ENCODE measurements at places on chromosomes 11 and 22. TPM values are rescaled to one million over a fixed set of nuclear protein-coding genes. Genes with fewer than 3 reads are reported as not detected.

DNA sequence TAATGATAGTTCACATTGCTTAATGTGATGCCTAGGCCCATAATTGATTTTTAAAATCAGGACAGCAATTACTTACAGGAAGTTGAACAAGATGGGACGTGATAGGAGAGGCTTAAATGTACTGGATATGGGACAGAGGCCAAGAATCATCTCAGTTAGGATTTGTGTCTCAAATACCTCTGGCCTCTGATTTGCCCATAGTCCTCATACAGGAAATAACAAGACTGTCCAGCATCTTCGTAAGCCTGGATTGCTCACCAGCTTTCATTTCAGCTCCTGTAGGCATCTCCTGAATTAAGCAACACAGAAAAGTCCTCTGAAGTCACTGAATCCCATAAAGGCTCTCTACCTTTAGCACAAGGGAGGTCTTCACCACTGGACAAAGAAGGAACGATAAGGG is at the start of gene MRGPRX3:
MRGPRX3 (plus strand) TSS at position 231 of the 400 bp plus-strand sequence. CDS start 4,632 bp downstream, outside the sequence.
- no peaks in the 10 kb centered on the region for H3K36me3 ChIP-seq
- no peaks in the 10 kb centered on the region for H3K4me1 ChIP-seq
- no peak within 1 kb of the TSS for H3K4me3 ChIP-seq
- H3K27ac ChIP-seq = no peak within 1 kb of the TSS
- no peak for DNase-seq

- no peak overlapping the region for H3K4me3 ChIP-seq
- no peaks in the 10 kb centered on the region for H3K27me3 ChIP-seq
- H3K27ac ChIP-seq = no peak overlapping the region
- DNase-seq = no peak
Observed at GRCh38 chr11:117281159-117281558, 10.0 kb upstream of the BACE1-AS start.

DNA sequence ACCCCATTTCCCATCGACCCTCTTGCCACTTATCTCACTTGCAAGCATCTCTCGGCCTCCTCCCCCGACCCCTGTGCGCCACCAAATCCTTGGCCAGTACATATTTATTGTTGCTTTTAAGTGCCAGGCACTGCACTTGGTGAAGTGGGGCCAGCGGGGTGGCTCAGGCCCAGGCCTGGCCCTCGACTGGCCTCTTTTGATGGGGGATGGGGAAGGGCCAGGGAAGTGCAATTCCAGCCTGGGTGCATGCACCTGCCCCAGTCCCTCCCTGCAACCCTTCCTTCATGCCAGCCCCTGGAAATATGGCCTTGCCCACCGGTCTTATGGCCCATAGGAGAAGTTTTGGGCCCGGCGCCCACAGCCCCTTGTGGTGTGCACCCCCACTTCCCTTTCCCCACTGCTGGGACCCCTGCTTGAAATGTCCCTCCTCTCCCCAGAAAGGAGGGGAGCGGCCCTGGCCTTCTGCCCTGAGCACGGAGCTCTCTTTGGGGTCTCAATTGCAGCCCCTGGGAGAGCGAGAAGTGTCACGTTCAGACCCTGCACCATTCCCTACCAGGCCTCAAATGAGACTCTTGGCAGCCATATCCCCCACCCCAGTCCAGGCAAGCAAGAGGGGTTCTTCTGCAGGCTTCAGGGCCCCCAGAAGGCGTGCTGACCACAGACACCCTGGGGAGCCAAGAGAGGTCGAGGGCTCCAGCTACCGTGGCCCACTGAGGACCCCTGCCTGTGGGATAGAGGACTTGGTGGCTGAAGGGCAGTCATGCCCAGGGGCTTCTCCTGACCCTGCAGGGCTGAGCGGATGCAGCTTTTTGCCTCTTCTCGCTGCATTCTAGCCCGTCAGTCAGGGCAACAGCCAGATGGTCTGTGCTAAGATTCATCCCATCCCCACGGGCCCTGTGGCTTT is 961 bp downstream of the SUSD2 start:
- no peaks in the 10 kb centered on the region for H3K27me3 ChIP-seq
- H3K27ac ChIP-seq = no peak overlapping the region
- H3K36me3 ChIP-seq = no peaks in the 10 kb centered on the region
- no peaks in the 10 kb centered on the region for H3K4me1 ChIP-seq

GRCh38 chr11:34411791-34412190 is 26.9 kb upstream of the CAT start:
- H3K27me3 ChIP-seq = peaks cover 11% of the 10 kb centered on the region
- H3K4me3 ChIP-seq = no peak overlapping the region
- no peaks in the 10 kb centered on the region for H3K4me1 ChIP-seq
- no peaks in the 10 kb centered on the region for H3K36me3 ChIP-seq

GRCh38 chr11:26792941-26793340 is 71.1 kb upstream of the SLC5A12 start:
- H3K36me3 ChIP-seq = no peaks in the 10 kb centered on the region
- no peaks in the 10 kb centered on the region for H3K4me1 ChIP-seq
- no peak for DNase-seq
- no peak overlapping the region for H3K4me3 ChIP-seq
- H3K27ac ChIP-seq = no peak overlapping the region

DNA sequence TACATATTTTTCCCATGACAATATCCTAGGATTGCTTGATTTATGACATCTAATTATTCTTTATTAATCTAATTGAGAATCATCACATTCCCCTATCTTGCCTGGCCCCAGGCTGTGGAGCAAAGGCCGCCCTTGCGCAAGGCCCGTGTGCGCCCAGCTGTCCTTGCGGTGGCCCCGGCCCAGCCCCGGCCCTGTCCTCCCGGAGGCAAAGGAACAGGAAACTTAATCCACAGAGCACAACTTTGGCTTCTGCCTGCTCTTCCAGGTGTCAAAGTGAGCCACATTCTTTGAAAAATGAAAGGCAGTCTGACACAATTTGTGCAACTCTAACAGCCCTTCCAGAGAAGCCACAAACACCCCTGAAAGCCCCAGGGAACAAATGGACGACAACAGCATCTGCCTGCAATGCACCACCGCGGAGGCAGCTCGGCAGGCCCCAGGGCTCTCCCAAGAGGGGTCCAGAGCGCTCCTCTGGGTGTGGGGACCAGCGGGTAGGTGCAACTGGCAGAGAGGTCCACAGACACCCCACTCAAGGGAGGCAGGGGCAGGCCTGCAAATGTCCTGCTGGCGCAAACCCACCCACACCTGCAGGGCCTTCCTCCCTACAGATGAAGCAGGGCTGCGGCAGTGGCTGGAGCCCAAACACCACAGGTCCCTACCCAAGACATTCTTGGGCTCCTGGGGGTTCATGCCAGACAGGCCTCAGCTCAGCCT is 30.3 kb downstream of the GNB1L start:
- no peaks in the 10 kb centered on the region for H3K4me1 ChIP-seq
- H3K27me3 ChIP-seq = no peaks in the 10 kb centered on the region
- no peak overlapping the region for H3K4me3 ChIP-seq
- H3K36me3 ChIP-seq = no peaks in the 10 kb centered on the region

DNA sequence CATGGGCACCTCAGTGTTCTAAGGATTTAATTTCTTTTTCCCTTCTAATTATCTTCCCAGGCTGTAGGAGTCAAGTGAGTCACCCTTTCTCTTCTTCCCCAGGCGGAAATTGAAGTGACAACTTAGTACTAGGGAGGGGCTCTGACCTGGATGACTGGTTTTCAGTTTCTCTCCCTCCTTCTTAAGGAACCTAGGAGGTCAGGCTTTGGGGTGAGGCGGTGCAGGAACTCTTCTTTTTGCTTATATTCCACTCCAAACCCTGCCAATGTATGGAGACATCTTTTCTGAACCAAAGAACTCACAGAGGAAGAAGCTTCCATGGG is 12.6 kb downstream of the ZDHHC5 start:
- H3K27ac ChIP-seq = peak overlapping the region; percentile 65
- no peak overlapping the region for H3K4me3 ChIP-seq
- no peak for DNase-seq

GRCh38 chr11:62925745-62926679 is 4.8 kb upstream of the CHRM1 start:
- peaks cover 9% of the 10 kb centered on the region for H3K4me1 ChIP-seq
- H3K27me3 ChIP-seq = peaks cover 83% of the 10 kb centered on the region
- H3K27ac ChIP-seq = no peak overlapping the region
- no peak overlapping the region for H3K4me3 ChIP-seq

DNA sequence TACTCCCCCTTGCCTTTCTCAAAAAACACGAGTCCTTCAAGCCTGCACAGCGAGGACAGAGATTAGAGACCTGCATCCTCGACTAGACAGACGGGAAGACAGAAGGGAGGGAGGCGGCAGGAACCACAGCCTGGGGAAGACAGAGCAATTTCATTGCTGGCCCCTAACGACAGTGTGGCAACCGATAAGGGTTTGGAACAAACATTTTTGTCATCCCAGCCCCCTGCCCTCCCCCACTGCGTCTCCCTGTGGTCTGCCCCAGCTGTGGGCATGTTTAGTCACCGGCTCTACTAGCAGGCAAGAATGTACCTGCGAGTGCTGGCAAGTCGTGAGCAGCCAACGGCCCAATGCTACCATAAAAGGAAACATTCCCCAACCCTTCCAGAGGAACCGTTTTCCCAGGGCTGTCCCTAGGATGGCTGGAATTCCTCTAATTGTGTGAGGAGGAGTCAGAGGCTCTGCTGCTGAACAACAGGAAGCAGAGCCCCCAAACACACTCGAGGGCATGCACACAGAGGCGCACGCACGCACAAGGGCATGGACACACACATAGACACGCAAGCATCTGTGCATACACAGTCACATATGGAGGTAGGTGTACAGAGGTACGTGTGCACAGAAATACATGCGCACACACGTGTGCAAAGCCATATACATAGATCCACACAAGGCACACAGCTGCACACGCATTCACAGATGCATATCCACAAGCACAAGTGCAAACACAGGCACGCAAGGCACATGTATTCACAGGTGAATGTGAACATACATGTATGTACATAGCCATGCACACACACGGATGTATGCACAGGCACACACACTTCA is 58.3 kb downstream of the MYH9 start:
- peaks cover 72% of the 10 kb centered on the region for H3K4me1 ChIP-seq
- peaks cover 98% of the 10 kb centered on the region for H3K36me3 ChIP-seq
- peak overlapping the region; percentile 99 for H3K27ac ChIP-seq
- H3K4me3 ChIP-seq = peak overlapping the region; percentile 90
- H3K27me3 ChIP-seq = no peaks in the 10 kb centered on the region

Gene FAM76B
- 49.7 TPM for total RNA-seq

Gene OR8G1
- total RNA-seq = not detected

Gene C11orf52
- not detected for total RNA-seq

Gene LINC01488
- total RNA-seq = not detected

Gene TRIM22
- 96.0 TPM for total RNA-seq
